ENCODE measurements at places on chromosomes 3 and 15. TPM values are rescaled to one million over a fixed set of nuclear protein-coding genes. Genes with fewer than 3 reads are reported as not detected.

GRCh38 chr3:59737241-59737640 is 687.4 kb upstream of the CFAP20DC start:
- H3K36me3 ChIP-seq: no peaks in the 10 kb centered on the region
- H3K4me1 ChIP-seq: peaks cover 3% of the 10 kb centered on the region
- H3K4me3 ChIP-seq: no peak overlapping the region

- peaks cover 23% of the 10 kb centered on the region for H3K4me1 ChIP-seq
- no peak overlapping the region for H3K27ac ChIP-seq
- H3K4me3 ChIP-seq: no peak overlapping the region
- no peaks in the 10 kb centered on the region for H3K27me3 ChIP-seq
- peak; percentile 41 for DNase-seq
- H3K36me3 ChIP-seq: no peaks in the 10 kb centered on the region
Observed at GRCh38 chr3:195249858-195250464, 21.0 kb downstream of the XXYLT1 start.

DNA sequence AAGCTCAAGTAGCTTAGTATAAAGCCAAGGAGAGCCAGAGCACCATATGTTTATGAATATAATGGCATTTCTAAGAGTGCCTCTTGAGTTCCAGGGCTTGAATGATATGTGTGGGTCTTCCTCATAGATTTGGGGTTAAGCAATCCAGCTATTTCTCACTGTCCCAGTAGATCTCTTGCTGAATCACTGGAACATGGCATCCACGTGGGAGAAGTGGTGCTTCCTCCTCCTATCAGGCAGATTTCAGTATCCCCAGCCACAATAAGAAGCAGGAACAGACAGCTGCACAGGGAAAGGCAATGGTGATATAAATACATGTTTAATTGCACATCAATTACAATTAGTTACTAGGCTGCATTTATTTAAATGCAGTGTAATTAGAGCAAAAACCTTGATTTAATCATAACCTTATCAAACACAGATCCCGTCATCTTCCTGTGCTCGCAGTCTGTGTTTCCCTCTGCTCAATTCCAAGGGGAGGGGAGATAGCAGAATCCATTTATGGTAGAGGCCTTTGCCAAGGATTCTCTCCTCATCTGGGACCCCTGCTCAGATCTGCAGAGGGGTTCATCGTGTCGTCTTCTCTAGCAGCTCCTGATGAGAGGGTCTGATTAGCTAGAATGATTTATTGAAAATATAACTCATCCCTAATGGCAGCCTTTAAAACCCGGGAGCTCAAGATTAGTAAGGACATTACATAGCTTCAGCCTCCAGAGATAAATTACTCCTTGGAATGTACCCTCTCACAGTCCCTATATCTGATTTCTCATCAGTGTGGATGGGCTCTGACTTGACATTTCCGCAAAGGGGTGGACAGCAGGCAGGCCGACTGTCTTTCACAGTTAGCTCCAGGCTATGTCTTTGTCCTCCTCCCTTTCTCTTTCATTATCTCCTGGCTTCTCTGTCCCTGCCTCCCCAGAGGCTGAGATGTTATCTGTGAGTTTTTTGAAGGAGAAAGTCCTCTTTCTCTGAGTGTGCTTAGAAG is 775.9 kb downstream of the AGBL1 start:
- no peaks in the 10 kb centered on the region for H3K4me1 ChIP-seq
- no peaks in the 10 kb centered on the region for H3K27me3 ChIP-seq
- H3K4me3 ChIP-seq: no peak overlapping the region
- DNase-seq: no peak
- no peak overlapping the region for H3K27ac ChIP-seq

- DNase-seq: no peak
- no peaks in the 10 kb centered on the region for H3K36me3 ChIP-seq
- no peak overlapping the region for H3K27ac ChIP-seq
- no peaks in the 10 kb centered on the region for H3K4me1 ChIP-seq
- H3K27me3 ChIP-seq: no peaks in the 10 kb centered on the region
- no peak overlapping the region for H3K4me3 ChIP-seq
Observed at GRCh38 chr3:3632449-3632848, 166.8 kb upstream of the LRRN1 start.

GRCh38 chr3:72663429-72663828 is 184.8 kb downstream of the SHQ1 start:
- no peak overlapping the region for H3K27ac ChIP-seq
- no peak for DNase-seq
- no peaks in the 10 kb centered on the region for H3K36me3 ChIP-seq
- H3K4me1 ChIP-seq: no peaks in the 10 kb centered on the region
- no peak overlapping the region for H3K4me3 ChIP-seq

DNA sequence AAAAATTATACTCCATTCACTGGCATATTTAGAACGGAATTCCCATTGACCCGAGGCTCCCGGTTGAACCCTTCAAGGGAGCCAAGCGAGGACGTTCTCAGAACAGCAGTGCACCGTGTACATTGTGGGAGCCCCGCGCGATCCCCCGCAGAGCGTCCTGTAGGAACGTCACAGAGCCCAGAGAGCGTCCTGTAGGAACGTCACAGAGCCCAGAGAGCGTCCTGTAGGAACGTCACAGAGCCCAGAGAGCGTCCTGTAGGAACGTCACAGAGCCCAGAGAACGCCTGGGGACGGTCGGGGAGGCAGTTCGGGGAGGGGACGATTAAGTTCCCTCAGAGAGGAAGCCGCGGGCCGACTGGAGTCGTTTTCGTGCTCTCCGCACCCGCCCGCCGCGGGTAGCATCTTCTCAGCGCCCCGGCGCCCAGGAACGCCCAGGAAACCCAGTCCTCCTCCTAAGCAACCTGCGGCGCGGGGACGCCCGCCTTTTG is 506 bp upstream of the ATP1B3 start:
- H3K27ac ChIP-seq: peak overlapping the region; percentile 53
- H3K36me3 ChIP-seq: no peaks in the 10 kb centered on the region
- DNase-seq: peak; percentile 31
- no peaks in the 10 kb centered on the region for H3K27me3 ChIP-seq

DNA sequence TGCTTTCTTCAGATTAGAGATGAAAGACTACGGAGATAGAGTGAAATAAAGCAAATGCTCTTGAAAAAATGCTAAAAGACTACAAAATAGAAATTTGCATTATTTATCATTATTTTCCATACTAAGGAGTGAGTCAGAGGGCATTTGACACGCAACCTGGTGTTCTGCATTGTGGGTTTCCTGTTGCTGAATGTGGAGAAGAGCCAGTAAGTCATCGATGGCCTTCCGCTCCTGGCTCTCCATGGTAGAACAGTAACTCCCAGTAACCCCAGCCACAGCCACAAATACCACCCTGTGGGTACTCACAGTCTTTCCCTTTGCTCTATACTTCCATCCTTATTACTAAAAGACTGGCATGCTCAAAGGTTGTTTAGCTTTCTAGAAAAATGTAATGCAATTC is 61.5 kb downstream of the CGGBP1 start:
- no peak for DNase-seq
- H3K36me3 ChIP-seq: no peaks in the 10 kb centered on the region
- no peak overlapping the region for H3K27ac ChIP-seq
- H3K4me3 ChIP-seq: no peak overlapping the region
- no peaks in the 10 kb centered on the region for H3K4me1 ChIP-seq
- no peaks in the 10 kb centered on the region for H3K27me3 ChIP-seq

GRCh38 chr3:57227930-57228751 is 612 bp downstream of the APPL1 start:
- H3K4me3 ChIP-seq: peak overlapping the region; percentile 70
- H3K27me3 ChIP-seq: peaks cover 2% of the 10 kb centered on the region
- no peaks in the 10 kb centered on the region for H3K36me3 ChIP-seq
- peak; percentile 56 for DNase-seq
- 0 out of 2 replicates have a peak overlapping the region, but pooled peaks have one; percentile 3 for H3K27ac ChIP-seq

- H3K27me3 ChIP-seq: no peaks in the 10 kb centered on the region
- no peaks in the 10 kb centered on the region for H3K4me1 ChIP-seq
- H3K27ac ChIP-seq: no peak overlapping the region
- H3K36me3 ChIP-seq: peaks cover 14% of the 10 kb centered on the region
Observed at GRCh38 chr15:89613031-89613430, 37.8 kb downstream of the TICRR start.

DNA sequence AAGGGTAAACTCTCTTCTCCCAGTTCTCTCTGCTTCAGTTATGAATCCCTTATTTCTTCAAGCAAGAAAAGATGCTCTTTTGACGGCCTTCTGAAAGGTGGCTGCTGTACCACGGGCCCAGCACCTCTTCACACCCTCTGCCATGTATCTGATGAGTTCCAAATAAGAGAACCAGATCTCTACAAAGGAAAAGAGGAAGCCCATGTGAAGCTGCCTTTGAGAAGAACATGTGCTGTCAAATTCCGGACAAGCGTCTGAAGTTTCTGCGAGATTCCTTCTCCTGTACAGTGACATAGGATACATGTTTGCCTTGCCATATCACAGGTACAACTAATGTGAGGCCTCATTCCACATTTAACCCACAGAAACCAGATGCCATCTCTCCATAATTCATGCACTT is 59.2 kb downstream of the SH3BP5 start:
- no peak overlapping the region for H3K27ac ChIP-seq
- 0 out of 2 replicates have a peak, but pooled peaks cover 4% of the 10 kb centered on the region for H3K4me1 ChIP-seq
- H3K4me3 ChIP-seq: no peak overlapping the region
- H3K36me3 ChIP-seq: no peaks in the 10 kb centered on the region
- DNase-seq: no peak

DNA sequence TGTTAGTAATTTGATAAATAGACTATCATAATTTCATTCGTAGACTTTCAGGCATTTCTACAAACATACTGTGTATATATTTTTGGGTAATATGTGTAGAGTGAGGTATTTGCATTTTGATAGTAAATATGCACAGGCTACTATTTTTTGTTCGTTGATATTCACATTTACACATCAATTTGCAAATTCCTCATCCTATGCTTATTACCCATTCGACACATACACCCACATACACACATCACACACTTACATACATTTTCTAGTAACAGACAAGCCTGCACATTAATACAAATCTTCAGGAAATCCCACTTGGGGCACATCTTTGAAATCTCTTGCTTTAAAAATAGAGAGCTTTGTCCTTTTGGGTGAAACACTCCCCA is 127.9 kb upstream of the FEZF2 start:
- H3K27ac ChIP-seq: no peak overlapping the region
- H3K4me1 ChIP-seq: no peaks in the 10 kb centered on the region
- H3K36me3 ChIP-seq: no peaks in the 10 kb centered on the region
- no peaks in the 10 kb centered on the region for H3K27me3 ChIP-seq
- no peak for DNase-seq

- no peaks in the 10 kb centered on the region for H3K27me3 ChIP-seq
- peaks cover 6% of the 10 kb centered on the region for H3K4me1 ChIP-seq
- H3K4me3 ChIP-seq: no peak overlapping the region
- H3K36me3 ChIP-seq: no peaks in the 10 kb centered on the region
- no peak overlapping the region for H3K27ac ChIP-seq
Observed at GRCh38 chr3:55014081-55014480, 86.2 kb upstream of the LRTM1 start.

DNA sequence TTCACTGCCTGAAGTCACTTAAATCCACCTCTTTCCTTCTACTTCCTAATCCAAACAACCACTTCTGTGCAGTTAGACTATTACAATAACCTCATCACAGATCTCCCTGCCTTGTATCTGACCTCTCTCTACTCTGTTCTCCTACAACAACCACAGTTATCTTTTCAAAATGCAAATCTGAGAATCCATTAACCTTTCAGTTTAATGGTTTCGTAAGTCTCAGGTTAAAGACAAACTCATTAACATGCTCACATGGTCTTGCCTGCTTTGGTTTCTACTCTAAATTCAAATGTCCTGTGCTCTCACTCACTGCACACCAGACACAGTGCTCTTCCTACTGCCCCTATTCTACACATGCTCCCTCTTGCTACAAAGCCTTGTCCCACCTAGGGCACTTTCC is 406.5 kb upstream of the THBS1 start:
- H3K27ac ChIP-seq: no peak overlapping the region
- H3K4me1 ChIP-seq: peaks cover 17% of the 10 kb centered on the region
- no peaks in the 10 kb centered on the region for H3K36me3 ChIP-seq
- no peak overlapping the region for H3K4me3 ChIP-seq
- no peak for DNase-seq

GRCh38 chr3:42519568-42519962 is 17.1 kb downstream of the VIPR1 start:
- H3K4me3 ChIP-seq: no peak overlapping the region
- H3K27ac ChIP-seq: no peak overlapping the region
- H3K4me1 ChIP-seq: no peaks in the 10 kb centered on the region
- no peak for DNase-seq
- no peaks in the 10 kb centered on the region for H3K27me3 ChIP-seq

GRCh38 chr3:4981665-4982494 is 2.6 kb downstream of the BHLHE40 start:
- H3K27me3 ChIP-seq: peaks cover 37% of the 10 kb centered on the region
- no peaks in the 10 kb centered on the region for H3K36me3 ChIP-seq
- DNase-seq: no peak
- peaks cover 8% of the 10 kb centered on the region for H3K4me1 ChIP-seq

DNA sequence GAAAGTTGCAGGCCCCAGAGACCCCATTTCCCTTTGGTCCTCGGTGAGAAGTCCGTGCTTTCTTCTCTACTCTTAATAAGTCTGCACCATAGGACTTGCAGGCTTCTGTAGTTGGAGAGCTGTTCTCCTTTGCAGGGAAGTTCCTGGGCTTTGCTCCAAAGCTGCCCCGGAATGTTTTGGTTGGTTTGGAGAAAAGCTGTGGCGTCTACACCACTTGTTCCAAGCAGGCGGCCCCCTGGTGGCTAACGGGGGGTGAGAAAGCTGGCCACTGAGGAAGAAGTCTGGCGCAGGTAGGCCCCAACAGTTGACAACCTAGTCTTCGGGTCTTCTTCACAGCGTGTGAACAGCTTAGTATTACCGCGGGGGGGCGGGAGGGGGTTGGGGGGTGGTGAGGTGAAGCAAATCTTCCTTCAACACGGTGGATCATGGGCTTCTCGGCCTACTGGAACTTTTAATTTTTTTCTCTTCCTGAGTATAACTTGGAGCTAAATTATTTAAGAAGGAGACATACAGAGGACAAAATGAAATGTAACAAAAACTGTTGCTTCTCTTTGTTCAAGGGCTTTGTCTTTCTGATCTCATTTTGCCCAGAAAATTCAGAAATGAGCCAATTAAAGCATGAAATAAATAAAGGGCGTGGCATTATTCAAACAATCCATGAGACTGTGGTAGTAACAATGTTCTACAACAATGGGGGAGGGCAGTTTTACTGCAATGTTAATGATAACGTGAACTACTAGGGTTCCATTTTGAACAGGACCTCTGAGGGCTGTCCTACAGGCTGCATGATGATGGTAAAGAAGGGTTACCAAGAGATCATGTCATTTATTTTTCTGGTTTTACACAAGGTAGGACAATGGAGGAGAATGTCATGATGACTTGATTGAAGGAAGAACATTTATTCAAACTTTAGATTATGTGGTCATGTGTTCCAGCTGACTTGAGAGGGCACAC is 2.2 kb upstream of the THRB start:
- H3K36me3 ChIP-seq: no peaks in the 10 kb centered on the region
- DNase-seq: peak; percentile 73
- H3K4me1 ChIP-seq: no peaks in the 10 kb centered on the region
- no peaks in the 10 kb centered on the region for H3K27me3 ChIP-seq

- no peaks in the 10 kb centered on the region for H3K36me3 ChIP-seq
- no peak overlapping the region for H3K4me3 ChIP-seq
- no peaks in the 10 kb centered on the region for H3K27me3 ChIP-seq
- H3K4me1 ChIP-seq: peaks cover 3% of the 10 kb centered on the region
- no peak overlapping the region for H3K27ac ChIP-seq
Observed at GRCh38 chr3:177109688-177110330, 87.5 kb downstream of the TBL1XR1 start.

The CLSTN2 gene
- 0.52 TPM for total RNA-seq

The SCG3 gene
- total RNA-seq: 42.4 TPM

The CTXN2 gene
- not detected for total RNA-seq

The LRRIQ4 gene
- total RNA-seq: not detected

The ZBTB47 gene
- 4.0 TPM for total RNA-seq

The CRYGS gene
- 0.90 TPM for total RNA-seq

The CHRD gene
- total RNA-seq: 0.63 TPM

The GASK1A gene
- 7.9 TPM for total RNA-seq

The CELF6 gene
- 0.19 TPM for total RNA-seq

The MAPKAPK3 gene
- 52.7 TPM for total RNA-seq

The CAMK1 gene
- total RNA-seq: 4.9 TPM
